ENCODE measurements at places on chromosomes 4 and X. TPM values are rescaled to one million over a fixed set of nuclear protein-coding genes. Genes with fewer than 3 reads are reported as not detected.

The RAB39B gene
- 1.6 TPM for total RNA-seq

DNA sequence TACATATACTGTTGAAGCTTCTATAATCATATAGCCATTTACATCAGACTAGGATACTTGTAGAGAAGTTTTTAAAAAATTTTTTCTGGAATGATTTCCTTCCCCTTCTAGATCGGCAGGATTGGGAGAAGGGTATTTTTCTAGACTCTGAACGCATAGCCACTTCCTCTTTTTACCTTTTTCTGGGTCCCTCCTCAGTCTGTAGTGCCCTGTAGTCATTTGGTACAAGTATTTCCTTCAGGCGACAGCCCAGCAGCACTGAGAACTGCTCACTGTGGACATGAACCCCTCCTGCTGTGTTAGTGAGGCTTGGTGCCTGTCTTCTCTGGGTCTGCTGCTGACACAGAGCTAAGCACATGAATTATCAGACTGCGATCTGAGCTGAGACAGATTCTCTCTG lies 255.4 kb downstream of the ARHGAP10 start:
- DNase-seq = no peak

The ARX gene
- not detected for total RNA-seq

DNA sequence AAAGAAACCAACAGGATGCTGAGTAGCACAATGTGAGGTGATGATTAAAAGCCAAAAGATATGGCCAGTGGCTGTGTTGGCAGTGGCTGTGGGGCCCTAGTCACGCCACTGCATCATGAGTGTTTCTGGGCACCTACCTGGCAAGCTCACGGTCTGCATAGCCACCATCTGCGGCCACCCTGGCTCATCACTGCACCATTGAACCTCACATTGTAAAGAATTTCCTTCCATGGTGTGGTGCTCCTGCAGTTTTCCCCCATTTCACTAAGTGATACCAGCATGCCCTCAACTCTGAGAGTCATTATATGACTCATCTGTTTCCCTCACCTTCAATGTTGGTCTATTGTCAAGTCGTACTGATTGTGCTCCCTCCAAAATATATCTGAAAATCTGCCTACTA lies 45.5 kb upstream of the CLNK start:
- peak; percentile 11 for DNase-seq

DNA sequence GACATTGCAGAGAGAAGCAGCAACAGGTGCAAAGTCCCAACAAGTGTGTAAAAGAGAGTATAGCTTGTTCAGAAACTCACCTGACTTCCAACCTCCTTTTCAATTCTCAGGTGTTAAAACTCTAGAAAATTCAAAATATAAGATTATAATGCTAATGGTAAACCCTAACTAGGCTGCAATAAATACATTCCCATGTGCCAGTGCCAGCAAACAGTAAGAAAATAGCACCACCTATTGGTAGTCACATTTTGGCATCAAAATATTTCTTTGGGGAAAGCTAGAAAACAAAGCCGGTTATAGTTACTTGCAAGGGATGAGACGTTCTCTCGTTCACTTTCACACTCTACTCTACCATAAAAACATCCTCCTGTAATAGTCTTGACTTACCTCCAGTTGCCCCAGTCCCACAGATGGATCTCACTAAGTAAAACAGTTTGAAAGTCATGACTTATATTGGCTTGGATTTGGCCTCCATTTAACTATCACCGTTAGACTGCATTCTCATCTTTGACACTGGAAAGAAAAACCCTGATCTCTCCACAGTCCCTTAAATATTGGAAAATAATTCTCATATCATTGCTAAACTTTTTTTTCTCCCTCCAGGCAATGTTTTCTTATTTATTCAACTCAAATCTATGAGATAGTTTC lies 9.6 kb downstream of the BMP3 start:
- DNase-seq = peak; percentile 63

The FOXR2 gene
- total RNA-seq = not detected

The CWH43 gene
- total RNA-seq = not detected

- no peak for DNase-seq
Observed at GRCh38 chr4:14049946-14050345, 422.4 kb upstream of the BOD1L1 start.

- DNase-seq = no peak
Observed at GRCh38 chrX:132489578-132490419, 961 bp upstream of the MBNL3 start.

DNA sequence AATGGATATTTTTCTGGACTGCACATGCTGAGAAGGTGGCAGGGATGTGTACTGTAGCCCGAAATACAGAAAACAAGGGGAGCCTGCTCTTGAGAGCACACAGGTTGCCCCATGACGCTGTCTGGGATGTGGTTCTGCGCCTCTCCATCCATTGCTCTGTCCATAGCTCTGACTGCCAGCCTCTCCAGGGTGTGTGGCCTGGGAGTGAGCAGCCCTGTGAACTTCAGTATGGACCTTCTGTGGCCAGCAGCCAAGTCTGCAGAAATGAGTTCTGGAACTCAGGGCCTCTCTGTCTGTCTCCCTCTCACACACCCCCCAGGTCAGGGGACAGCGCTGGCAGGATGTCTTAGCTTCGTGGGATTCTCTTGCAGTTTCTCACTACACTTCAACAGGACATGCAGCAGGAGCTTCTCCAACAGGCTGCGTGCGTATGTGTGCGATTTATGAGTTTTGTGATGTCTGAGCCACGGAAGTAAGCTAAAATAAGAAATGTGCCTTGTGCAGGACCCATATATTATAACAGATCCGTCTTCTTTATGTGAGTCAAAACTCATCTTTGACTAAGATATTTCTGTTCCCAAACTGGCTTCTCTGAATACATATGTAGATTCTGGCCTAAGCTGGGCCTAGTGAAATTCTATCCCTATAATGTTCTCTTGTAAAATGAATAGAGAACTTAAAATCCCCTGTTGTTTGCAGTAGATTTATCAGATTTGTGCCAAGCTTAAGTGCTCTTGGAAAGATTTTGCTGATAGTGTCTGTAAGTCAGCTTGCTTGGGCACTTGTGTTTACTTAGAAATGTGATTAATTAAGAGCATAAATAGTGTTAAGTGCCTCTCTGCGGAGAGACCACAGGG lies 40.0 kb downstream of the PROM1 start:
- no peak for DNase-seq

DNA sequence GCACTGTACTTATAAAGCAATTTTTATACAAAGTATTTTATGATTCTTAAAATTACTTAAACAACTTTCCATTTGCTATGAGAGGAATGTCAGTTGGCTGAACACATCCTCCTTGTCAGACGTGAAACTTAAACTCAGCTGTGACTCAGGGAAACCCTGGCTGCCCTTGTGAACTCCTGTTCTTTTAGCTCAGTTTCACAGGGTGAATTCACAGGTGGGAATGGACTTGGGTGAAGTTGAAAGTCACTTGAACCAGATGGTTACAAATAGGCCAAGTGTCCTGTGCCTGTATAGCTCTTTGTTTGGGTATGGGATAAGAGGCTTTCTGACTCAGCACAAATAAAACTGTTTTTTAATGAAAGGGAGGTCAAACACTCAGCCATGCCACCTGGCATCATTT lies 67.4 kb upstream of the FAM47B start:
- peak; percentile 72 for DNase-seq

- DNase-seq = no peak
Observed at GRCh38 chr4:164802301-164802901, 48.5 kb downstream of the SMIM31 start.

- DNase-seq = no peak
Observed at GRCh38 chr4:96642490-96642889, 802.6 kb downstream of the PDHA2 start.

DNA sequence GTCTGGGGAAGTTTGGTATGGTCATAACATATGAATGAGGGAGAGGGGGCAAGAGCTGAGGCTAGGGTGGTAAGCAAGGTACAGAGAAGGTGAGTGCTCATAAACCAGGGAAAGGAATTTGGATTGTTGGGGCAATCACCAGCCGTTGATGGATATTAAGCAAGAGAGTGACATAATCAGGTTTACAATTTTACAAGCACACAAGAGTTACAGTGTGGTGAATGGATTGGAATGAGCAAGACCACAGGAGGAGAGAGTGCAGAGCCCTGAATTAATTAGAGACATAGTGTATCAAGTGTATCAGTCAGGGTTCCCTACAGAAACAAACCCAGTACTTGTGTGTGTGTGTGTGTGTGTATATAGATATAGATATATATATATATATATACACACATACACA lies 18.7 kb upstream of the FMR1NB start:
- DNase-seq = no peak

The CASK gene
- 24.9 TPM for total RNA-seq

The ELF4 gene
- total RNA-seq = 9.6 TPM

The CLDN2 gene
- total RNA-seq = not detected

- DNase-seq = peak; percentile 58
Observed at GRCh38 chr4:20252656-20253282, 1.1 kb downstream of the SLIT2 start.

DNA sequence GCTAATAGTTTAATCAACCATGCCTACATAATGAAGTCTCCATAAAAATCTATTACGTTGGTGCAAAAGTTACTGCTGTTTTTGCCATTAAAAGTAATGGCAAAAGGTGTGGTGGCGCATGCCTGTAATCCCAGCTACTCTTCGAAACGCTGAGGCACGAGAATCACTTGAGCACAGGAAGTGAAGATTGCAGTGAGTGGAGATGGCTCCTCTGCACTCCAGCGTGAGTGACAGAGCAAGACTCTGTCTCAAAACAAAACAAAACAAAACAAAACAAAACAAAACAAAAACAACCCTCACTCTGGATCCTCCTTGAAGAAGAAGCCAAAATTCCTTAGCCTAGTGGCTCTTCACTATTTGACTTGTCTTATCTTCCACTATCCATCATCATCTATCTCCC lies 78.0 kb downstream of the MSN start:
- DNase-seq = no peak

DNA sequence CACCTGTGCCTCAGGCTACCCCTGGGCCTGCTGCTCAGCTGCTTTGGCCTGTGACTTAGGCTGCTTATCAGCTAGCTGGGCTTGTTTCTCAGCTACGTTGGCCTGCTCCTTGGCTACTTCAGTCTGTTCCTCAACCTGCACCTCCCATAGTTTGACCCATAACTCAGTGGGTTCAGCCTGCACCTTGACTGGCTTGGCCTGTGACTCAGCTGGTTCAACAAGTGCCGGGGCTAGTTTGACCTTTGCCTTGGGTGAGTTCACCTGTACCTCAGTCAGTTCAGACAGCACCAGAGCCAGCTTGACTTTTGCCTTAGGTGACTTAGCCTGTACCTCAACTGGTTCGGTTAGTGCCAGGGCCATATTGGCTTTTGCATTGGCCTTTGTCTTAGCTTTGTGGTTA lies 171.2 kb downstream of the MSN start:
- DNase-seq = no peak

GRCh38 chrX:6149060-6149872 lies 79.4 kb downstream of the NLGN4X start:
- DNase-seq = no peak

- no peak for DNase-seq
Observed at GRCh38 chr4:111399623-111400022, 745.6 kb upstream of the FAM241A start.

The GRID2 gene
- 0.63 TPM for total RNA-seq

The FRMPD4 gene
- total RNA-seq = 0.41 TPM

GRCh38 chr4:74362347-74362746 lies 2.6 kb upstream of the EREG start:
- DNase-seq = no peak

- peak; percentile 49 for DNase-seq
Observed at GRCh38 chrX:69362856-69363255, 141.3 kb upstream of the NALF2 start.

- no peak for DNase-seq
Observed at GRCh38 chr4:172813359-172813923, 355.2 kb upstream of the GALNT7 start.

DNA sequence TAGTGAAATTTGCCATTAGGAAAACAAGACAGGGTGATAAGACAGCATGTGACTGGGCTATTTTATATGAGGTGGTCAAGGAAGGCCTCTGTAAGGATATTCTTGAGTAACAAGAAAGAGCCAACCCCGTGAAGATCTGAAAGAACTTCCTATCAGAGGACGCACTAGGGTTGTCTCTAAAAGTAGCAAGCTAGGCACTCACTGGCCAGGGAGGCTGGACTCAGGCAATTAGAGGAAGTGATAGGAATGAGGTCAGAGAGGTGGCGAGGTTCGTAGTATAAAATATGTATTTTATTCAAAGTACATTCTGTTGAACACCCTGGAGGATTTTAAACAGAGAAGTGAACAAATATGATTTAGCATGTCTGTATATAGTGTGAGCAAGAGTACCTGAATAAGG lies 4.6 kb downstream of the BMPR1B start:
- DNase-seq = no peak

The CTPS2 gene
- 6.2 TPM for total RNA-seq
